ENCODE measurements at places on chromosomes 2 and 18. TPM values are rescaled to one million over a fixed set of nuclear protein-coding genes. Genes with fewer than 3 reads are reported as not detected.

PMS1 gene
- 17.5 TPM for total RNA-seq

MAPK4 gene
- total RNA-seq: not detected

LCT gene
- total RNA-seq: not detected

GRCh38 chr2:188751816-188752215 lies 222.4 kb upstream of the COL3A1 start:
- DNase-seq: no peak

DNA sequence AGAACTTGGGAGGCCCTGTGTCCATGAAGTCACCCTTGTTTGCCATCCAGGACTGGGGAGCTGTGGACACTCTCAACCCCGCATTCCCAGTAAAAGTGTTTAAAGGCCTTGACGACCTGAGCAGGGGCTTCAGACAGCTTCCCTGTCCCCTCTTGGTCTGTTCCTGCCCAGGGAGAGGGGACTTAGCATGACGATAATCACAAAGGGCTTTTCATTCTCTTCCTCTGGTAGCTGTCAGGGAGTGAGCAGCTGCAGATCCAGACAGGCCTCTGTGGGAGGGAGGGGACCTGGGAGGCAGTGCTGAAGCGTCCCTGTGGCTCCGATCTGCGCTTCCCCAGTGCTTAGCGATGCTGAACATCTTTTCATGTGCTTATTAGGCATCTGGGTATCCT lies 77.8 kb upstream of the HS6ST1 start:
- DNase-seq: no peak

DNA sequence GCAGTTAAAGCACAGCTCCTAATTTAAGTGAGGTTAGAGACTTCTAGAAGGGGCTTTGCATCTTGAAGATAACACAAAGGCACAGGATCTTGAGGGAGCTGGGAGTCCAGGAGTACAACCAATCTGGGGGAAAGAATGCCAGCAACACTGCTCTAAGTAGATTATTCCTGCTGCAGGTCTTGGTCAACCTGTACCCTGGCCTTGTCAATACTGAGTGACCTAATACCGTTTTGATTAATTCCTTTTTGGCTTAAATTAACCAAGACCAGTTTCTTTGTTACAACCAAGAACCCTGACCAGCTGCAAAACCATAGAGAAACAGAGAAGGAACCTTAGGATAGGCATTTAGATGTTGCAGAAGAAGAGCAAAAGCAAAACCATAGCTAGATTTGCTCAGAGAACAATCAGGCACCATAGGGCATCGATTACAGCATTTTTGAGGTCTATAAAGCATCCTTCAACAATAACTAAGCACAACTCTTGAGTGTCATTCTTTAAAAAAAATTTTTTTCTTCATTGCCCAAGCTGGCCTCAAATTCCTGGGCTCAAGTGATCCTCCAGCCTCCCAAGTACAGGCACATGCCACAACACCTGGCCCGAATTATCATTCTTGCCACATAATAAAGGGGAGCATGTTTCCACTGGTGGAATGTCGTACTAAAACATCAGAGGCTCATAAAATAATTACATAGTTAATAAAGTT lies 6.3 kb downstream of the STARD7 start:
- DNase-seq: no peak

DNA sequence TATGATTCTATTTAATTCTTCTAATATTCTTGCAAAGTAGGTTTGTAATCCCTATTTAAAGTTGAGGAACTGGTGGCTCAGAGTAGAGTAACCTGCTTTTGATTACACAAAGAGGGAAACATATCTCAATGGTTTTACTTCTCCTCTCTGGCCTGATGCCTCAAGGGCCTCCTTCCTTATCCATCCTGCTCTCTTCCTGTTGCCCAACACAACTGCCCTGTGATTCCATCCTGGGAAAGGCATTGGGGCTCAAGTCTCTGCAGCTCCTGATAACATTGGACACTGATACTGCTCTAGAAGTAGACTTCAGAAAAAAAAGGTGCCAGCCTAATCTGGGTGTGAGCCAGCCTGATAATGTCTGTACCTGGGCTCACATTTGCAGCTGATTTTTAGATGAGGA lies 75.8 kb downstream of the RDH14 start:
- no peak for DNase-seq

GRCh38 chr2:25324905-25325592 lies 16.7 kb downstream of the DNMT3A start:
- peak; percentile 67 for DNase-seq

DNA sequence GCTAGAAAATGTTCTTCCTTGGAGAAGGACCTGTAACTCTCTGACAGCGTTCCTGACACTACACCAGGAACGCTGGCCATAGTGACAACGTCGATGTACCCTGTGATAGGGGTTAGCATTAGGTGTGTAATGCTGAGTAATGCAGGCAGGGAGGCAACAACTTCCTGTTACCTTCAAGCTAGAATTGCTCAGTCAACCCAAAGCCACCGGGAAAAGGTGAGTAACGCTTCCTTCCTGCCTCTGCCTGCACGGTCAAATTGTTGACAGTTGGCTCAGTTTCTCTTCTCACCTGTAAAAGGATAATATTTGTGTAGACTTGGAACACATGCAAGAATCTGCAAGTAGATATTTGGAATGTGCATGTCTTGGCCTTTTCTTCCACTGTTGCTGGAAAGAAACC lies 12.7 kb downstream of the FAM110C start:
- peak; percentile 54 for DNase-seq

GRCh38 chr2:171566057-171566456 lies 43.8 kb downstream of the CYBRD1 start:
- no peak for DNase-seq

DNA sequence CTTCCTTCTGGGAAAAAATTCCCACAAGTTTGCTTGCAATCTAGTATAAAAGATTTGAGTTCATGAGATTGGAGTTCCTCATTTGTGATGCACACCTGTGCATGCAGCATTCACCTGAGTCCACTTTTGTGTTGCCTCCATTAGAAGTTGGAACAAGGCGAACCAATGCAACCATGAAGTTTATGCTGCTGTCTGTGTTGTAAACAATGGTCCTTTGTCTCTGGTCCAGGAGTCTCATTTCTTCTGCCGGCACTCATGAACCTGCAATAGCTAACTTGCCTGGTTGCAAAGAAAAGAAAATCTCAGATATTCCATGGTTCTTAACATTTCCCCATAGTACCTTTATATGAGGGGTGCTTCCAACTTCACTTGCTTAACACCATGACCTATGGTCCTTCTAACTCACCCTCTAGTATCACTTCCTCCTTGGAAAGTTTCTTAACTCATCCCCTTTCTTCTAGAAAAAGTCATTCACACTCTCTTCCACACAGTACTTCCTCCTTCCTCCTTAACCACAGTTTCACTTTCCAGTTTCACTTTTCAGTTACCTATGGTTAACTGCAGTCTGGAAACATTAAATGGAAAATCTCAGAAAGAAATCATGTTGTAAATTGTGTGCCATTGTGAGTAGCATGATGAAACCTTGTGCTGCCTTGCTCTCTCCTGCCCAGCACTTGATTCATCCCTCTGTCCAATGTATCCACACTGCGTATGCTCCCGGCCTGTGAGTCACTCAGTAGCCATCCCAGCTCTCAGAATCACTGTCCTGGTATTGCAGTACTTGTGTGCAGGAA lies 128.8 kb upstream of the TRIB2 start:
- peak; percentile 82 for DNase-seq

DNA sequence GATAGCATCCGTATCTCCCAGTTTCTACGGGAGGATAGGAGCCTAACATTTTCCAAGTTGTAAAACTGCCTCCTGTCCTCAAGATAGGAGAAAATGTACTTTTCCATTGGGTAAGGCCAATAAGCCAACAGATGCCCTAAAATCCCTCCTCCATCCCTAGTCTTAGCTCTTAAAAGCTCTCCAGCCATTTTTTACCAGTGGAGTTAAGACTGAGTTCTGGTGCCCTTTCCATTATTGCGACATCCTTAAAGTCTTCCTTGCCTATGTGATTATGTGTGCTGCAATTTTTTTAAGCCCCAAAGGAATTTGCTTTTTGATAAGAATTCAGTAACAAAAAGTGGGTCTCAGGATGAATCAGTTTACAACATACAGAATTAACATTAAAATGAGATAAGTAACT lies 33.0 kb downstream of the LINC00305 start:
- no peak for DNase-seq

DNA sequence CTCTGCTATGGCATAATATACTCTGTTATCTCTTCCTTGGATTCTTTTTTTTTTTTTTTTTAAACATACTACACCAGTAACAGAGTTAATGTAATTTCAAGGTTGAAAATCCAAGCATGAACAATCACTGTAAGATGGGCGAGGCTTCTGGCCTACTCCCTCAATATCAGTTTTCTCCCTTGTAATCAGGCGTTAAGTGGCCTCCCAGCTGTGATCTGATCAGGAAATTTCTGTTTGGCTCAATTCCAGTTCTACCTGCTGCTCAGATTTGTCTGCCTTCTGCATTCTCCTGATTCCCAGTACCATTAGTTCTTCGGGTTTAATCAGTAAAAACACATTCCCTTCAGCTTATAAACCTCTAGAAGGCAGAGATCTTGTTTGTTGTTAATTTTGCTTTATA lies 18.6 kb downstream of the PRKD3 start:
- DNase-seq: no peak
